ENCODE measurements at places on chromosomes 6 and 20.

- no peak for DNase-seq
These were observed 606.0 kb upstream of the HTR1E start for GRCh38 chr6:86331265-86331840.

- DNase-seq = no peak
These were observed 1.5 kb downstream of the SLC29A1 start for GRCh38 chr6:44224965-44225305.

DNA sequence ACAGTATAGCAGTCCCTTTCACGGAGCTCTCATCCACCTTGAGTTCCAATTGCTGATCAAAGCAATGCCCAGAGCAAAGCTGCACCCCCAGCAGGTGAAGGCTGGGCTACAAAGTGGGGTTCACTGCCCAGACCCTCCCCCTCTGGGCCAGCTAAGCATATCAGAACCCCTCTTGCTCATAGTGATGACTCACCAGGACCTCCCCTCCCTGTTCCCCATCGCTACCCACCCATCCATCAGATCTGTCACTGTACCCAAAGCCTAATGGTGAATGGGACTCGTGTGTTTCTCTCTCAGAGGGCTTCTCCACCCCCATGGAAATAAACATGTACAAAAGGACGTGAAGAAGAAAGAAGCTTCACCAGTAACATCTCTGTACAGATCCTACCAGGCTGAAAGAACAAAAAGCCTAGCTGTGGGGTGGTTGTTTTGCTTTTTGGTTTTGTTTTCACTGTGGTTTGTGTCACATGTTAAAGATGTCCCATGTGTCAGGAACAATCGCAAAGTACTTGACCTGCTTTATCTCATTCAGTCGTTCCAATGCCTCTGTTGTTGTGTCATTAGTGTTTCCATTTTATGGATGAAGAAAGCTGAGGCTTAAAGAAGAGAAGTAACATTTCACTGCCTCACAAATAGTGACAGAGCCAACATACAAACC lies 518.5 kb downstream of the CD83 start:
- DNase-seq = no peak

DNA sequence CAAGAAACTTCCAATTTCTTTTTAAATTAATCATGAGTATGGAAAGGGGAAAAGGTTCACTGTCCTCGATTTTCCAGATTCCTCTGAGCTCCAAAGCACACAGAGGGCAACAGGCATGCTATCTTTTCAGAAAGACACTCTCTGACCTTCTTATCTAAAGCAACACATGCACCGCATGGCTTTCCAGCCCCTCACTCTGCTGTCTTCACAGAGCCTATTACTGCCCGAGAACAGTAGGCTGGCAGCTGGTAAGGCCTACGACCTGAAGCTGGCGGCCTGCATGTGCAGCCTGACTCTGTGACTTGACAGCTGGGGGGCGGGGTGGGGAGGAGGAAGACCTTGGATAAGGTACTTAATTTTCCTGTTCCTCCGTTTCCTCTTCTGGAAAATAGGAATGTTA lies 86.3 kb downstream of the ELOVL4 start:
- DNase-seq = no peak

DNA sequence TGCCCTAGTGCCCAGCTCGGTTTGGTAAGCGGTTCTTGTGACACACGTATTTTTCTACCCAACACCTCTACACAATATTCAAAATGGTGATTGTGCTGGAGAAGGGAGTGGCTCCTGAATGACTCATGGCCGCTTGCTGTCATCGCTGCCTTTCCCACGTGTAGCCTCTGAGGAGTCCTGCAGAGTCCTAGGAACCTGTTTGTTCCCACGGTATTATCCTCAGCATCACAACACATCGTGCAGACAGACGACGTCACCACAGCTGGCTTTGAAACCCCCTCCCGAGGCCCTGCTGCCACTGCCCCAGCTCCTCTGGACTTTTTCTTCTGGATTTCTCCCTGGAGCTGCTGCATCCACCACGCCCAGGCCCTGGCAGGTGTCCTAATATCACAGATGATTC lies 353.5 kb downstream of the SMOC2 start:
- no peak for DNase-seq

GRCh38 chr20:47581090-47581489 lies 79.4 kb downstream of the NCOA3 start:
- no peak for DNase-seq

GRCh38 chr20:58697201-58697866 lies 4.7 kb downstream of the NPEPL1 start:
- DNase-seq = no peak

DNA sequence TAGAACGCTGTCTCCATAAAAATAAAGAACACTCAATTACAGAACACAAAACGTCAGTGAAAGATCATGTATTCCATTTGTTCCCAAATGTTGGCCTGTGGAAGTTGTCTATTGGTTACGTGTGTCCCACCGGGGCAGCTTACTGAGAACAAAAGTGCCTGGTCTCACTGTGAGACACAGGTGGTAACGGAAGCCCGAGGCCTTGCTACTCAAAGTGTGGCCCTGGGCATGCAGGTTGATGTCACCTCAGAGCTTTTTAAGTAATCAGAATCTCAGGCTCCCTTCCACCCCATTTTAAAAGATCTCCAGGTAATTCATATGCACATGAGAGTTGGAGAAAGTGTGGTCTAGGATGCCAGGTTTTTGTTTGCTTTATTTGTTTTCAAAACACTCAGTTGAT lies 422.5 kb upstream of the OPRM1 start:
- no peak for DNase-seq
